Adrenal gland (tissue), 19 donors: ENCODE measurements at places on chromosomes 16 and 17.

GRCh38 chr16:84611041-84611440, 6.8 kb downstream of the COTL1 start:
- no peaks in the 10 kb centered on the region for H3K4me1 ChIP-seq
- no peak overlapping the region for H3K4me3 ChIP-seq
- DNase-seq, result no peak
- no peaks in the 10 kb centered on the region for H3K36me3 ChIP-seq
- H3K27ac ChIP-seq, result no peak overlapping the region

DNA sequence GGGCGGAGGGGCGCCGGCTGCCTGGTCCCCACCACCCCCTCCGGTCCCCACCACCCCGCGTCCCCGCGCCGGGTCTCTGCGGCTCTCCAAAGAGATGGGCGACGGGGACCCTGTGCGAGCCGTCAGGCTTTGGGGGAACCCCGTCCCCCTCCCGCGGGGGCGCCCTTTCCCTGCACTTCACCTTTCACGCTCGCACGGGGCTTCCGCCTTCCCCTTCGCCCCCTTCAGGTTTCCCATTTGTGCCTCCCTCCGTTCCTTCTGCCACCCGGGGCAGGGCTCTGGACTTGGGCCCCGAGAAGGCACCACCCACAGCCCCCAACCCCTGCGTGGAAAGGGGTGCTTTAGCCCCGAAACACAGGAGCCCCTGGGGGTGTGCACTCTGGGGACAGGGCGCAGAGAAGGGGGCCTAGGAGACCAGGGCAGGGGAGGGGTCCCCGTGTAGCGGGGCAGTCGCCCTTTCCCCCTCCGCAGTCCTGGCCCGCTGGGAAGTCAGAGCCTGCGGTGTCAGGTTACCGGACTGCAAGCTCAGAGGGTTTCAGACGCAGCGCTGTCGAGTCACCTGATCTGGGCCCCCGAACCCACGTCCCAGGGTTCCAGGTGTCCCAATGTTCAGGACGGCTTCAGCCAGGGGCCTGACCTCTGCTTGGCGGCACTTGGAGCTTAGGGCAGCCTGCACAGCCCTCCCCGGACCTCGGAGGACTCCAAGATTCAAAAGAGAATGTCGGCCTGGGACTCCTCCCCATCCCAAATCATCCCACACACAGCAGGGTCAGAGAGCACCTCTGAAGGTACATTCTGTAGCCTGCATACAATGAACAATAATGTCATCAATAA, 6.7 kb upstream of the CCDC92B start:
- no peaks in the 10 kb centered on the region for H3K4me1 ChIP-seq
- H3K27ac ChIP-seq, result no peak overlapping the region
- H3K27me3 ChIP-seq, result peaks cover 19% of the 10 kb centered on the region
- DNase-seq, result no peak
- no peaks in the 10 kb centered on the region for H3K36me3 ChIP-seq

GRCh38 chr16:87828907-87829621, 40.2 kb downstream of the SLC7A5 start:
- H3K4me1 ChIP-seq, result no peaks in the 10 kb centered on the region
- no peak for DNase-seq
- no peaks in the 10 kb centered on the region for H3K27me3 ChIP-seq
- H3K27ac ChIP-seq, result no peak overlapping the region
- no peak overlapping the region for H3K4me3 ChIP-seq

GRCh38 chr16:81938326-81939163, 72.7 kb downstream of the SDR42E1 start:
- H3K27ac ChIP-seq, result no peak overlapping the region
- no peaks in the 10 kb centered on the region for H3K27me3 ChIP-seq
- no peak for DNase-seq
- no peaks in the 10 kb centered on the region for H3K36me3 ChIP-seq
- H3K4me1 ChIP-seq, result no peaks in the 10 kb centered on the region

DNA sequence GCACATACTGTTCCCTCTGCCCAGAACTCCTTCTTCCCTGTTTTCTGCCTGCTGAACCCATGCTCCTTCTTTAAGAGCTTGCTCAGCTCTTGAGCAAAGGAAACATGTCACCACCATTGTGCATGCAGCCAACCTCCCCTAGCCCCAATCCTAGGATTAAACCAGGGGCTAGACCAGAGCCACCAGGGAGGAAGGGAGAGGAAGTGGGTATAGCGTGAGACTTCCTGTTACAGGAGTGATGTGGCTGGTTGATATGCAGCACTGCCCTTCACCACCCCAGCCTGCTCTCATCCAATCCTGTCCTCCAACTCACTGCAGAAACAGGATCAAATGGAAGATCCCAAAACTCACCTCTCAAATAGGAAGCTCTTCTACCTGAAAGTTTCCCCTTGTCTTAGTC, 67.1 kb upstream of the CDH5 start:
- no peaks in the 10 kb centered on the region for H3K4me1 ChIP-seq
- H3K4me3 ChIP-seq, result no peak overlapping the region
- H3K36me3 ChIP-seq, result no peaks in the 10 kb centered on the region
- DNase-seq, result no peak

- no peak for DNase-seq
- H3K27me3 ChIP-seq, result peaks cover 15% of the 10 kb centered on the region
- H3K4me3 ChIP-seq, result no peak overlapping the region
- H3K36me3 ChIP-seq, result no peaks in the 10 kb centered on the region
- H3K27ac ChIP-seq, result no peak overlapping the region
- no peaks in the 10 kb centered on the region for H3K4me1 ChIP-seq
Observed at GRCh38 chr17:79258041-79258440, 183.4 kb downstream of the ENGASE start.

DNA sequence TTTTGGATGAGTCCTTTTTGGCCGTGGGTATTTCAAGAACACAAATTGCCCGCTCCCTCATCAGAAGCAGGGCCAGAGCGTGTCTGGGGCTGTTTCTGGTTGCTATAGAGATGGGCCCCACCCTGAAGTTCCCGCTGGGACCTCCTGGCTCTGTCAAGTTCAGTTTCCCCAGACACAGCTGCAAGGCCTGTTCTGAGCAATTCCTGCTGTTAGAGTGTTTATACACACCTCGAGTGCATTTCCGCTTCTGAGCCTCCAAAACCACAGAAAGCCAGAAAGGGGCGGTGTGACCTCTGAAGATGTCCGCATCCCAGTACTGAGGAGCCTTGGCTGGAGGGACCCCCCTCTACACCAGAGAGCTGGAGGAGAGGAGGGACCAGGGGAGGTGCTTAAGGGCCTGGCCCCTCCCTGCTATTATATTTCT, 9.3 kb upstream of the WBP2 start:
- H3K27ac ChIP-seq, result no peak overlapping the region
- no peaks in the 10 kb centered on the region for H3K36me3 ChIP-seq
- H3K4me1 ChIP-seq, result no peaks in the 10 kb centered on the region
- DNase-seq, result no peak
- no peak overlapping the region for H3K4me3 ChIP-seq

DNA sequence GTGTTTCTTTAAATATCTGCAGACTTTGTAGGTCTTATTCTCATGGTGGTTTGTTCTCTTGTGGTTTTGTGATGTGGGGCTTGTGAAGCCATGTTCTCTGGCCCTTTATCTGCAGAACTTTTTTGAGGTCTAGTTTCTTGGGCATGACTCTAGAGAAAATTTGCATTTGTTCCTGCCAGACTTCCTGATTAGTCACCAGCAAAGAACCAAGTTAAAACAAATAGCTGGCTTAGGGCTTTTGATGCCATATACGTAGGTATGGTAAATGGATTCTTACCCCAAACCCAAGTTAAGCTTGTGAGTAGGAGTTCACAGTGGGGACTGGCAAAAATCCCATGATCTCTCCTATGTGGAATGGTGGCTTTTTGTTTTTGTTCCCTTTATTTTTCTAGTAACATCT, 68.7 kb upstream of the IRX3 start:
- no peak overlapping the region for H3K27ac ChIP-seq
- DNase-seq, result no peak
- no peaks in the 10 kb centered on the region for H3K36me3 ChIP-seq
- H3K27me3 ChIP-seq, result no peaks in the 10 kb centered on the region
